GF-D8 (cell line): ENCODE measurements at places on chromosomes 7 and 10.

GRCh38 chr7:41630741-41631140 lies 72.1 kb downstream of the INHBA start:
- no peak for DNase-seq

- DNase-seq, result peak; percentile 43
Measured at GRCh38 chr7:37425498-37425897, 23.2 kb downstream of the ELMO1 start.

DNA sequence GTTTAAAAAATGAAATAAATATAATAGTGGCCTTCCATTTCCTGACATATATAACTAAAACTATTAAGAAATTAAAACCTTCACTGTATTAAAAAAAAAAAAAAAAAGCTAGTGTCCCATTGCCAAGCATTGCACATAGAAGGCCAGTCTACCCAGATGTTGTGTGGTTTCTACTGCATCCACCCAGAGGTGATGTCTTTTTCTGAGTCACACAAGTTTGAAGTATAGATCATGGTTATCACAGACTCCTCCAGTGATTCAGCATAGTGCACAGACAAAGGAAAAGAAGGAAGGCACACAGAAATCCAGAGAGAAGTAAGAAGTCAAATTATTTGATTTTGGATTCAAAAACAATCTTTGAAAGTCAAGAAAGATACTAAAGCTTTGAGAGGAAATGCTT lies 429.0 kb downstream of the ETV1 start:
- no peak for DNase-seq

GRCh38 chr10:46029461-46030030 lies 877 bp downstream of the NCOA4 start:
- no peak for DNase-seq

DNA sequence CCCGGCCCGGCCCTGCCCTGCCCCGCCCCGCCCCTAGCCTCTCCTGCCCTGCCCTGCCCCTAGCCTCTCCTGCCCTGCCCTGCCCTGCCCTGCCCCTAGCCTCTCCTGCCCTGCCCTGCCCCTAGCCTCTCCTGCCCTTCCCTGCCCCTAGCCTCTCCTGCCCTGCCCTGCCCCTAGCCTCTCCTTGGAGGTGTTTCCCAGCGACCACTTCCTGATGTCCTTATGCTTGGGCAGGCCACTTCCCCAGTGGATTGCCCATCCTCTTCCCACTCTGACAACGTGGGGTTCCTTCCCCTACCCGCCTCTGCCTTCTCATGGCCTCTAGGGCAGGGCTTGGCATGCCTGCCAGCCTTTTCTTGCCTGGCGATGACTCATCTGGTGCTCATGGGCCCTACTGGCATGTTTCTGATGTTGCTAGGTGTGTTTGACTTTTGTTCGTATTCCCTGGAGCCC lies 21.2 kb downstream of the PRXL2A start:
- DNase-seq, result no peak

DNA sequence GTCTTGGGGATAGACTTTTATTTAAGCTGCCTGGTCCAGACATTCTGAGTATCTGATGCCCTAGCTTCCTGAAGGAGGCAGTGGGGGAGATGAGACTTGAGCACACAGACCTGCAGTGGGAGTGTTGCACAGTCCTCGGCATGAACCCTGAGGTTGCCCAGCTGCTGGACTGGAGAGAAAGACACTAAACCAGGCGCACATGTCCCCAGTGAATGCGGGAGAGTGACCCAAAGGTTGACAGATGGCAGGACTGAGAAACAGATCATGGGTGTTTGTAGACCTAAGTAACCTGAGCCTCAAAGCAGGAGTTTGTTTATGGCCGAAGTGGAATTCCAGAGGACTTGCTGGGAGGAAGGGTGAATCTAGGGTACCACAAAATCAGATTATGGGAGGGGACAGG lies 15.7 kb upstream of the MSRB2 start:
- DNase-seq, result no peak

DNA sequence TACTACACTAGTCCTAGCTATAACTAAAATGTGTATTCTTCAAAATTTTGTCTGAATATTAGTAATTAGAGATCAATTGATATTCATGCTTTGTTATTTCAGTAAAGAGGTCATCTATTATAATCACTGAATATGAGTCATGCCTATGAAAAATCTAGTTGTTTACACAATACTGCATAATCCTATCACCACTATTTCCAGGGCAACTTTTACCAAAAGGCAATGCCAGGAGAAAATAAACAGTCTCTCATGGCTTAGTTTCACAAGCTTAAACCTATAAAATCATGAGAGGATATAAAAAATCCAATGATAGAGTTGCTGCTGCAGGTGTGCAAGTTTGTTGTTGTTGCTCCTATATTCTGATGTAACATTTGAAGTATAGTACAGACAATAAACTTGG lies 149.9 kb upstream of the COL1A2 start:
- no peak for DNase-seq

DNA sequence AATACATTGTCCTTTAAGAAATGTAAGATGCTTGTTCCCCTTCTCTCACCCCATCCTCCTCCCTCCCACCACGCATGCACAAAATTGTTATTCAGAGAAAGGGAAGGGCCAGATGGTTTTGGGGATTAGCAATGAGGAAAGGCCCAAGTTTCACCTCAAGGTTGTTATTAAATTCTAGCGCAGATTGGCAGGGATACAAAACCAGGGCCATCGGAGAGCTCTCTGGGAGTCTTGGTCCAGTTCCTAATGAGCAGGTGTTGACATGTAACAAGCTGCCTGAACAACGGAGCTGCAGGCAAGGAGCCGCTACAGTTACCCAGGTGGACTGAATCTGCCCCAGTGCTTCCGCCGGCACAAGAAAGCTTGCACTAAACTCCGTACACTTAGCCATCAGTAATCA lies 9.7 kb upstream of the ANK3 start:
- DNase-seq, result no peak

DNA sequence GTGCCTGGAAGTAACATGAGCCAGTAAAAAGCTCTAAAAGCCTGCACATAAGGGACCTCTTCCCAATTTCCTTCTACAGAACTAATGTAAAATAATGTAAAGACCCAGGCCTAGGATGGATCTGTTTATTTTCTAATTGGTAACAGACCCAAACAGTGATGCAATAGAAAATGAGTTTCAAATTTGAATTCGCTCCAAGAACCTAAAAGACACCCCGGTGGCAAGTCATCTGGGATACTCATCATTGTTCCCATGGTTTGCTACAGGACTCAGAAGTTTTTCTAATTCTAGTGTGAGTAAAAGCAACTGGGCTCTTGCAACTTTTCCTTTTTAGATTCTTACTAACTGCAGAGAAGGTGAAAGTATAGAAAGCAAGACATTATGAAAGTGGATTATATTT lies 271.3 kb upstream of the CACNA2D1 start:
- no peak for DNase-seq

- DNase-seq, result no peak
Measured at GRCh38 chr10:4937346-4937745, 25.9 kb upstream of the AKR1C1 start.

- DNase-seq, result no peak
Measured at GRCh38 chr10:128429835-128430513, 303.8 kb upstream of the MKI67 start.

DNA sequence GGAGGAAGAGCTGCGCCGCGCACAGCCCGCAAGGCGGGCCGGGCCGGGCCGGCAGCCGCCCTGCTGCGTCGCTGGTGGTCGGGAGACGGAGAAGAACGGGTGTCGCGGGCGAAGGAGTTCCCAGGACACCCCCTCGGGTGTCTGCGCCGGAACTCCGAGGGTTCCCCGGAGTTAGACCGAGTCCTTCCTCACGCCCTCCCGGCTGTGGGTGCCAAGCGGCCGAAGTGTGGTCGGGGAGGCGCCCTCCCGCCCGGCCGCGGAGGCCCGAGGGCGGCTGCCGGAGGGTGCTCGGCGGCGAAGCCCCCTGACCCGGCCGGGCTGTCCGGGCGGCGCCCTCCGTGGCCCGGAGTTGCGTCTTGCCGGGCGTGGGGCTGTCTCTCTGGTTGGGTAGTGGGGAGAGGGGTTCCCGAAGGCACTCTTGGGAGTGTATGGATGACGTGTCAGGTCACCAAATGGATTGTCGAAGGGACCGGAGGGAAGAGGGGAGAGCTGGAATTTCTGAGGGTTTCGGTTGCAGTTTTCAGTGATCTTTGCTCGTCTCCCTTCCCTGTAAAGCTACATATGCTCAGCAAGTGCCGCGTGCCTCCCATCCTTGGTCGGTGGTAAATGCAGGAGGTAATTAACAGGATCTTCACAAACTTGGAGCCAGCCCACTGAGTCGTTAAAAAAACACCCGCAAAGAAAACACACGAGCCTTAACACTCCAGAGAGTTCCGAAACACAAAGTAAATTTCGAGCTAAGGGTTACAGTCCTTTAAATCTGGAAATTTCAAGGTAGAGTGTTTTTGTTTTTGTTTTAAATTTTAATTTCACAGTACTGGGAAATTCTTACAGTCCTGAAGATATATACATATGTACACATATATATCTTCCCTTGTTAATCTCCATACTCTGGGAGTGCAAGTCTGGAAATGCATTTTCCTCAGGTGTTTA lies 871 bp downstream of the ST7 start:
- peak; percentile 47 for DNase-seq

DNA sequence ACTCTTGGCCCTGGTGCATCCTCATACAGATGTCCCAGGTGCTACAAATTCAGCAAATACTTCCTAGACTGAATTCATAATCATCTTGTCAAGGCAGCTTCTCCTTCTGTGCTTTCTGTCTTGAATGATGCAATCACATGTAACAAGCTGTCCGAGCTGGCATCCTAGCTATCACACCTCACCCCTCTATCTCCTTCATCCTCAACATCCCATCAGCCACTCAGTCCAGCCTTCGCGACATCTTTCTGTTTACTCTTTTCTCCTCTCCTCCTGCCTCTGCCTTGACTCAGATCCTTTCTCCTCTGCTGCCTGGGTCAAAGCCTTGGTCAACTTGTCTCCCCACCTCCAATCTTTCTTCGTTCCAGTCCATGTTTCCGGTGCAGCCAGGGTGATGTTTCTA lies 240.4 kb upstream of the CELF2 start:
- no peak for DNase-seq

DNA sequence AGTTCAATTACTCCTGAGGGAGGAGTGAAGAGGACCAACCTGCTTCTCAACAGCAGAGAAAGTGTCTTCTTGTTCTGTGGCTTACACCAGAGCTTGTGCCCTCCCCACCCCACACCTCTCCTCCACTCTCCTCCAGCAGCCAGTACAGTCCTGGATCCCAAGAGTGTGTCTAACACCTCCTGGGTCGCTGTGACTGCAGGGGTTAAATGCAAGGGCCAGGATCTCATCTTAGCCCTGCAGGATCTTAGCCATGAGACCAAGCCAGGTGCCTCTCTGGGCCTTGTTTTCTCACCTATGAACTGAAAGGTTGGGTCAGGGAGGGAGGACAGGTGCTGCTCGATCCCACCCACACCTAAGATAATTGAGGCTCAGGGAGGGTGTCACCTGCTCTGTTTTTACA lies 34.5 kb upstream of the MSRB2 start:
- no peak for DNase-seq

- no peak for DNase-seq
Measured at GRCh38 chr10:35386594-35387174, 50.4 kb downstream of the CCNY start.

DNA sequence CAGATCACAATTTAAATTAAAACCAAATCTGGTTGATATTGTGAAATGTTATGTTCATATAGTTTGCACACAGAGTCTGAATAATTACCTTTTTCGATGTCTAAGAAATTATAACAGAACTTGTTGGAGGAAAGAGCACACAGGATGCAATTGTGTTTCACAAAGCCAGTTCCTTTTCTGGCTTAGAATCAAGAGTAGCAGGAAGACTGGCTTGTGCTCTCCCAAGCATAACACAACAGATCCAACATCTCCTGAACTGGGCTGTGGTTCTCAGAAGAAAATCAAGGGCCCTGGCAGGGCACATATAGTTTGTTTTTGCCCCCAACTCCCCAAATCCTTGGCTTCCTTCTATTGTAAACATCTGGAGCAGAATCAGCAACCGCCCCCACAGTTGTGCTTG lies 62.7 kb downstream of the LRRC4 start:
- DNase-seq, result no peak

- no peak for DNase-seq
Measured at GRCh38 chr7:1979591-1980560, 252.9 kb downstream of the MAD1L1 start.

DNA sequence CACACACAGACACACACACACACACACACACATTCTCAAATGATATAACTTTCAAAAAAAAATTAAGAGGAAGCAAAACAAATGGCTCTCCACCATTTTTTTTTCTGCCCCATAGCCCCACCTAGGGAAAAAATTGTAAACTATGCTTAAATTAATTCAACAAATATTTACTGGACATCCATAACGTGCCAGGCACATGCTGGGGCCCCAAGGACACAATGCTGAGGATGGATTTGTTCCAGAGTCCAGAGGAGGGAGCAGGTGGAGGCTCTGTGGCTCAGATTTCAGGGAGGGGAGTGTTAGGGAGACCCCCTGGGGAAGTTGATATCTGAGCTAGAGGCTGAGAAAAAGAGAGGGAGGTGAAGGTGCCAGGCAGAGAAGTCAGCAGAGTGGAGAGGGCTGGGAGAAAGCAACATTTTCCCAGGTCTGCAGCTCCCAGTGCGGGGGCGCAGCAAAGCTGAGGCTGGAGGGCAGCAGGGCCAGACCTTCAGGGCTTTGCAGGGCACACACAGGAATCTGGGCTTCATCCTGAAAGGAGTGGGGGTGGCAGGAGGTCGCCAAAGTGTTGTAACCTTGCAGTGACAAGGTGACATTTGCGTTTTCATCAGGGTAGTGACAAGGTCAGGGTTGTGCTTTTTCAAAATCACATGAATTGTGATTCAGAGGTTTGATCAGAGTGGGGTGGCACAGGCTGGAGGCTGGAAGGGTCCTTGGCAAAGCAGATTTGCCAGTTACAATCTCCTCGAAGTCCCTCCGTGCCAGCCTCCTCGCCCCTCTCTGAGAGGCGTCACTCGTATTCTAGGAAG lies 261.6 kb downstream of the WDR11 start:
- no peak for DNase-seq

DNA sequence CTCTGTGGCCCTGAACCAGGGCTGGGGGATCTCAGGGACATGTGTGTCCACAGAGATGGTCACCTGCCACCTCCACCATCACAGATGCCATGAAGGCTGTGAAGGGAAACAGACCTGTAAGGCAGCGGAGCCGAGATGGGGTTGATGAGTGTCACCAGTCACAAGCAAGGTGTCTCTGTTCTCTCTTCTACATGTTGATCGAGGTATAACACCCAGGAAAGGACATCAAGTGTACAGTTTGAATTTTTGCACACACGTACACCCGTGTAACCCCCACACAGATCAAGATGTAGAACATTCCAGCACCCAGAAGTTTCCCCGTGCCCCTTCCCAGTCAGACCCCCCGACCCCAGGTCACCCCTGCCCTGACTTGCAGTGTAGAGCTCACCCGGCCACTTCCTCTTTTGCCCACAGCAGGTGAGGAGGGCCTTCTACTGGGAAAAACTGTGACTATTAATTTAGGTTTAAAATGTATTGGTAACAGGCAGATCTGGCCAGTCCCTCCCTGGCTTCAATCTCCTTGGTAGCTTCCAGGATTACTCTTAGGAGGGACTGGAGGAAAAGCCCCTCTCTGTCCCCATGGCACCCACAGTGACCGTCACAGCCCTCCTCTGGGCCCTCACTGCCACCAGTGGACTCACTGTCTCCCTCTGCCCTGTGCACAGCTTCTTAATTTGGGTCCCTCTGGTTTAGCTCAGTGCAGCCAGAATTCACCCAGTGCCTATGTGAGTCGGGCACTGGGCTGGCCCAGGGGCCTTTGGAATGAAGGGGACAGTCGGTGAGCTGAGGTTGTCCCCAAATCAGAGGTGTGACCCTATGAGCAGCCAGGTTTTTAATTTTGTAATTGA lies 108.2 kb downstream of the LHPP start:
- no peak for DNase-seq

GRCh38 chr7:118572604-118573003 lies 348.1 kb downstream of the ANKRD7 start:
- DNase-seq, result no peak

- no peak for DNase-seq
Measured at GRCh38 chr7:16881844-16882243, at the start of gene AGR3. Gene AGR3 (minus strand): TSS chr7:16881983. CDS start chr7:16878618, 3,365 bp downstream.
